ENCODE measurements at places on chromosomes 5 and 9.

DNA sequence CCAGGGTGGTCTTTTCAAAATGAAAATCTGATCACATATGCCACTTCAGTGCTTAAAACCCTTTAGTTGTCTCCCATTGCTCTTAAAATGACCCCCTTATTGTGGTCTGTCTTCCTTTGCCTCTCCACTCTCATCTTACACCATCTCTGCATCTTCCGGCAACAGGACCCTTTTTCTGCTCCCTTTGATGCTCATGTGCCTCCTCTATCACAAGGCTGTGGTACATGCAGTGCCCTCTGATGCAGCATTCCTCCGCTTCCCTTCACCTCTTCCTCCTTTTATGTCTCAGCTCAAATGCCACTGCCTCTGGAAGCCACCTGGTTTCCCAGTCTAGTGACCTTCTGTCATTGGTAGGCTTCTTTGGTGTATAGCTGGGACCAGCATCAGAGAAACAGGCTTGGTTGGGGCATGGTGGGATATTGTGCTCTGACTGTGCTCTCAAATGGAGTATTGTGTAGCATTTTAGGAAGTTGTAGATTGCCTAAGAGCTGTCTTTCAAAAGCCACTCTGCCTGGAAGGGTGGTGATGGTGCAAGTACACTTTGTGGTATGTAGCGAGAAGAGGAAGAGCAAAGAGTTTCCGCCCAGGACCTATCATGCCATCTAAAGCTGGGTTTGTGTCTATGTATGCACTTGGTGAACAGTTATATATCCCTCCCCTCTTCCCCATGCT lies 28.1 kb downstream of the ARHGAP26 start:
- DNase-seq = no peak

DNA sequence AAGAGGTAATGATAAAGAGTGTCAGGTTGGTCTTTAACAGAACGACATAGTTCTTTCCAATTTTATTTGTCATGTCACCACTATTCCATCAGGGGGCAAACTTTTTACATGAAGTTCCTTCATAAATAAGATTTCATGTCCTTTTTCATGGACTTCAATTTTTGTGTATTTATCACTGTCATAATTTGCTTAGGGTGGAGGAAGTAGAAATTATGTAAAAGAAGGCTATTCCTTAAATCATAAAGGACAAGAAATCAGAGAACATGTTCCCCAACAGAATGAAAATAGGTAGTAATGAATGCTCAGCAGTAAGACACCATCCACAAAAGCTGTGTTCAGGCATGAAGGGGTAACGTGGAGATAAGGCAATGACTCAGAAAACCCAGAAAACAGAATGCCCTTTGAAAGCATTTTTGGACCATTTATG lies 72.7 kb downstream of the ZFAND5 start:
- DNase-seq = no peak

DNA sequence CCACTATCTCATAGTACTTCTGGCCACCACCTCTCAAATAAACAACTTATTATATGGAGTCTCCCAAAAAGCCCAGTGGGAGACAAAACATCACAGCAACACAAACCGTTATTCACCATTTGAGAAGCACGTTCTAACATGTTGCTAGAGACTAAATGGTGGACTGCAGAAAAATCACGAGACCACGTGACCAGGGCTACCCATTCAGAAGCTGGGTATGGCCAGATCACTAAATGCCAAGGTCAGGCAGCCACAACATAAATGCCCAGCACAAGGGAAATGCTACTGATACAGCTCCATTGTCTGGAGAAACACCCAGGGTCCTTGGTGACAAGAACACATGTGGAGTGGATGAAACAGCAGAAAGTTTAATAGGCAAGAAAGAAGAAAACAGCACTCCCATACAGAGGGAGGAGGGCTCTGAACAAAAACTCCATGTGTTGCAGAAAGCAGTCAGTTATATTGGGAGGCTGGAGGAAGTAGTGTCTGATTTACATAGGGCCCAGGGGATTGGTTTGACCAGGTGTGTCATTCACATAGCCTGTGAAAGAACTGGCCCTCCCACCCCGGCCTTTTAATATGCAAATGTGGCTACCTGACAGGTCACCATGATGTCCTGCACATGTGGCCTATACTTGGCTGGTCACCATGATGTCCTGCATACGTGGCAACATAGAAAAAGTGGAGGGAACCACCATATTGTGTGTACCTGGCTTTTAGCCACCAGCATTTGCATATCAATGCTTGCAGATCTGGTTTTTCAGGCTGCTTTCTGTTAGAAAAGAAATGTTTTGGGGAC lies 97.2 kb downstream of the TRIM36 start:
- no peak for DNase-seq

- DNase-seq = no peak
Measured at GRCh38 chr9:93116072-93116961, 17.7 kb downstream of the NINJ1 start.
